ENCODE measurements at places on chromosomes 7 and 10.

DNA sequence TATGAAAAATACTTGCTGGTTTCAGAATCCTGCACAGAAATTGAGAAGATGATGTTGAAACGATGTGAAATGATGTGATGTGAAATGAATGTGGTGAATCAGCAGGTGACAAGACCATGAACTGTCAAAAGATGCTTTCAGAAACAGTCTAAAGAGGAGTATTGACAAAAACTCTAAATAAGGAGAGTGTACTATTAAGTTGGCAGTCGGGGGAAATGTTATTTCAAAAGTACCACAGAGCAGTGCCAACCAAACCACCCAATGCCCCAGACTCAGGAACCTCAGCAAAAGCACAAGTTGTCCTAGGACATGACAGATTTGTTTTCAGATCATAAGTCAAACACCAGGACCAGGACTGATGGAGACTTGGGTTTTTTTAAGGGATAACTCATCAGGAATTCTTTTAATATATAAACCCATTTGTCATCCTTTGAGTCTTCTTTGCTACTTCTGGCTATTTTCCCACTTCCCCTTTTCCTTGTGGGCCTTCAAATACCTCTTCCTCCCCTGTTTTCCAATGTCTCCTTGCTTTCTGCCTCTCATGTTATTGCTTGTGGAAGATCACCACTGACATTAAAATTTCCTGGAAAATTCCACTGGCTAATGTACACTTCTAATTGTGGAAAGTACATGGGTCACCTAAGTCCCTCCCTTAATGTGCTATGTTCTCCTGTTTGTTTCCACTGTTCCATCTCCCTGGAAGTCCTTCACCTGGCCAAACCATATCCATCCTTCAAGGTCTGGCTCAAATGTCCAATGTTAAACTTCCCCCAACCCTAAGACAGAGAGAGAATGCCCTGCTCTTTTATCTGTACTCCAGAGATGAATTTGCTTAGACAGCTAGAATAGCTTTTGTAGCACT lies 10.2 kb upstream of the PPP1R3C start:
- DNase-seq = no peak

- peak; percentile 66 for DNase-seq
Measured at GRCh38 chr7:650339-651031, 76.0 kb upstream of the DNAAF5 start.

DNA sequence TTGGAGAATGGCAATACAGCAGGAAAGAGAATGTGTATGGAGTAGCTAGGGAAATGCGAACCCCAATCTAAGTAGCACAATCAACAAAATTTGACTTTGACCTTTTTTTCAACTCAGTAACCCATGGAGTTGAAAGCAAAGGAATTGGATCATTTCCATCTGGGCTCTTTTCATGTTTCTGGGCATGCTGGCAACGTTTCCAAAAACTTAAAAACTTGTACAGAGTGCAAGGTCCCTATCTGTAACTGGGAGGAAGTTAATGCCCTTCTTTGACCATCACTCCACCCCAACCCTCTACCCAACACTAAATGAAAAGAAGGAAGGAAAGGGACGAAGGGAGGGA lies 1.3 kb upstream of the HIBADH start:
- no peak for DNase-seq

- no peak for DNase-seq
Measured at GRCh38 chr7:47473499-47474210, 108.3 kb downstream of the TNS3 start.

- no peak for DNase-seq
Measured at GRCh38 chr10:13091801-13092200, 8.2 kb upstream of the OPTN start.

GRCh38 chr10:79249186-79250121 lies 97.8 kb upstream of the PPIF start:
- DNase-seq = no peak

DNA sequence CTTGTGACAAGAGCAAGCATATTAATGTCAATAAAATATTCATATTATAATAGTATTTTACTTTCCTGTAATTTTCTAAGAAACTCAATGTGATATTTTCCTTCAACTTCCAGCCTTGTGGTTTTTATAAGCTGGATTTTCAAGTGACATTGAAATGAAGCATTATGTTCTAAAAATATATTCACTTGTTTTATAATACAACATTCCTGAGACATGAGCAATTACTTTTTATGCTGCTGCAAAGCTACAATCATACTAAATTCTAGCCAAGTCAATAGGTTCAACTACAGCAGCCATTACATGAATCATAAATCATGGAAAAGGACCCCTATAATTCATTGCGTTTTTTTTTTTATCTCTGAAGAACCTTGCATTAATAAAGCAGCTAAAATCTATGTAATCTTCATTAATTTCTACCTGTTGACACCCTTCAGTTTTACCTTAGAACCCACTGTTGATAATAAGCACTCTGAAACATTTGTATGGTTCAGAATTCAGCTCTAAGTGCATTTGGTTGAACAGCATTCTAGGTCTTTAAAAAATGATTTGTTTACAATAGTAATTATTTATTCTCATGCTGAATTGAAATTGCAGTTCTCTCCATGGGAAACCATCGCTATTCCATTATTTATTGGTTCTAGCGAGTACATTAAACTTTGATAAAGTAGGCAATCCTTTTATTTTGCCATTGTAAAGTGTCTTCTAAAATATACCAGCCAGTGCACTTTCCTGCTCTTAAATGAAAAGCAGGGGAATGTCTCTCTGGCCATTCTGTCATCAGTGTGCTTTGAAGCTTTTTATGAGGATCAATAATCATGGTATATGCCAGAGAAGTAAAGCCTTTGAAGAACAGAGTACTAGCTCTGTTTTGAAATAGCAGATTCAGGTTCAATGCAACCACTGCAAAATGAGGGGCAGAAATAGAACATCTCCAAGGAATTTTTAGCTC lies 132.6 kb downstream of the GNAT3 start:
- no peak for DNase-seq

- no peak for DNase-seq
Measured at GRCh38 chr7:140078392-140078791, 15.6 kb upstream of the PARP12 start.

DNA sequence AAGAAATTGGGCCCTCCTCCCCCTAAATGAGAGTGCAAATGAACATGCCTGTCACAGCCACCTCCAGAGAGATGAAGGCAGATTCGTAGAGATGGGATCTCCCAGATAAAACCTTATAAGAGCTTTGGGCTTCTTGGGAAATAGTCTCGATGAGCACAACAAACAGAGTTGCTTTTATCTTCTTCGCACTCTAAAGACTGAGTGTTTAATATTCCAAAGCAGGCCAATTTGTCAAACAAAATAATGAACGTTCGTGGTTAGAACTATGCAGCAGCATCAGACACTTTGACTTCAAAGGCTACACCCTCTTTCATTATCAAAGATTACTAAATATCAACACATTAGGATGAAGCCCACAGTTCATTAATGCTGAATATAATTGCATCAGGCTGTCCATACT lies 256.2 kb downstream of the SKIDA1 start:
- no peak for DNase-seq

DNA sequence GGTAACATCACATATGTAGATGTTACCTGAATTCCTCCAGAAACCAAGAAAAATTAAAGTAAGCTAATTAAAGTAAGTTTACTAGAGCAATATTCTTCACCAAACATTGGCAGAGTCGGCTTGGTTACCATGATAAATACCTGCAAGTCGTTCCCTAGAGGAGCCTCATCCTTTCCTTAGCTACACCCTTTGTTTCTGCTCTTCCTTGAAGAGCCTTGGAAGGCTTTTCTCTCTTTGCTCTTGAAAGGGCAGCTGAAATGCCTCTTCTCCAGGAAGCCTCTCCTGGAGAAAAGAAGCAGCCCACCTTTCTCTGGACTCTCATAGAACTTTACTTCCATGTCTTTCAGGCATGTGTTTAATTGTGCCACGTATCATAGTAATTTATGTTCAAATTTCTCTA lies 34.9 kb upstream of the CALD1 start:
- DNase-seq = no peak

DNA sequence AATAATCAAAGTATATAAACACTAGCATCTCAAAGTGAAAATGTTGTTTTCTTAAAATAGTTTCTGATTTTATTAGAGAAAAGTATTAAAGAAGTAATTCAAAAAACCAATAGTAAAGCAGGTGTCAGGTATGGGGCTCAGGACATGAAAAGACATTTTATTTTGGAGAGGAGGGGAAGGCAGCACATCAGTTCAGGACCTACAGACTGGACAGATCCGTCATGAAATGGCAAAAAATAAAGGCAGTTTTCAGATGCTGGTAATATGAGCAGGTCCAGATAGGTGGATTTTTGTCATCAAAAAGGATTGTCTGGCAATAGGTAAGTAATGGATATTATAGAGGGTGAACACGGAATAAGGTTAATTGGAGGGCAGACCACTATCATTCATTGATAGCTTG lies 49.0 kb downstream of the GRM3 start:
- DNase-seq = no peak

DNA sequence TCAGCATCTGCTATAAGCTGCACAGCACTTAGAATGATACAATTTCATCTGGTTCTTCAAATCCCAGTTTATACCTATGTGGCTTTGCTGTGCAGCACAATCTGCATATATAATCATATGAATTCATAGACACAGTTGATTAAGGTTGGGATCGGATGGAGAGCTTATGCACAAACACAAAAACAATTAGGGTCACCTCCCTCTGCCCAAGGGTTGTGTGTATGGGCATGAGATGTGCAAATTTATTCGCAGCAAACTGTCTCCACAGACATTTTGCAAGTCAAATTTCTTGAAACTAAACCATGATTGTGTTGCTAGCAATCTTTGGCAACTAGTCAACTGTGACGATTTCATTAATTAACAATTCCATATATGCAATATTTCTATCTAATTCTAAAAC lies 955.7 kb downstream of the SORCS3 start:
- no peak for DNase-seq

Data from frontal cortex (tissue), 4 donors.